ENCODE measurements at places on chromosomes 11 and 22. TPM values are rescaled to one million over a fixed set of nuclear protein-coding genes. Genes with fewer than 3 reads are reported as not detected.

Gene TMEM151A
- 8.1 TPM for polyA plus RNA-seq

Gene CDC45
- polyA plus RNA-seq = 2.6 TPM

Gene LGR4
- polyA plus RNA-seq = 137 TPM

Gene SHANK3
- polyA plus RNA-seq = 0.65 TPM

Gene ANAPC15
- 61.7 TPM for polyA plus RNA-seq

Gene MFNG
- polyA plus RNA-seq = not detected

Gene LINC01488
- not detected for polyA plus RNA-seq

Gene C22orf31
- 0.34 TPM for polyA plus RNA-seq

Gene IL18BP
- polyA plus RNA-seq = 1.7 TPM

Gene BACE1
- 10.9 TPM for polyA plus RNA-seq

Gene FAM180B
- polyA plus RNA-seq = not detected

Gene DHCR7
- 11.0 TPM for polyA plus RNA-seq

Gene CARD10
- polyA plus RNA-seq = not detected

Gene WNT7B
- 0.45 TPM for polyA plus RNA-seq

Gene MYRF
- not detected for polyA plus RNA-seq

Gene TRMT2A
- polyA plus RNA-seq = 3.2 TPM

Gene TENM4
- polyA plus RNA-seq = 7.9 TPM

Gene GRK2
- polyA plus RNA-seq = 1.1 TPM

Gene MRPL21
- polyA plus RNA-seq = 213 TPM

Gene TBX10
- polyA plus RNA-seq = not detected

Gene OLFML1
- polyA plus RNA-seq = 1.5 TPM

Gene B4GAT1
- 218 TPM for polyA plus RNA-seq

Gene CEP126
- 71.5 TPM for polyA plus RNA-seq
